Activated T-helper 1 cell treated with anti-CD3 and anti-CD28 coated beads, Interleukin-12 subunit alpha, Interleukin-12 subunit beta, Interleukin-2, Interleukin-4 antibody, amounts not matched to agents 30 ng/mL and 10 ng/mL and 1 ng/mL, durations not matched to agents 14 hours and 24 hours and 36 hours (primary cell): ENCODE measurements at places on chromosomes 16 and 17. TPM values are rescaled to one million over a fixed set of nuclear protein-coding genes. Genes with fewer than 3 reads are reported as not detected.

DNA sequence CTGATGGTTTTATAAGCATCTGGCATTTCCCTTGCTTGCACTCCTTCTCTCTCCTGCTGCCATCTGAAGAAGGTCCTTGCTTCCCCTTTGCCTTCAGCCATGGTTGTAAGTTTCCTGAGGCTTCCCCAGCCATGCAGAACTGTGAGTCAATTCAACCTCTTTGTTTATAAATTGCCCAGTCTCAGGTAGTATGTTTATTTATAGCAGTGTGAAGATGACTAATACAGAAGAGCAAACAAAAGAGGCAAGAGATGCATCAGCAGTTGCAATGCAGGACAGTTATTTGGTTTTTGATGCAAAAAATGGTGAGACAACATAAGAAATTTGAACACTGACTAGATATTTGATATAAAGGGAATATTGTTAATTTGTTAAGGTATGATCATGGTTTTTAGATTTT is 16.8 kb downstream of the TMEM100 start:
- no peak overlapping the region for H3K4me3 ChIP-seq
- no peaks in the 10 kb centered on the region for H3K4me1 ChIP-seq
- no peak for DNase-seq
- H3K36me3 ChIP-seq, result no peaks in the 10 kb centered on the region
- peaks cover 24% of the 10 kb centered on the region for H3K27me3 ChIP-seq

- peaks cover 2% of the 10 kb centered on the region for H3K27me3 ChIP-seq
- H3K4me1 ChIP-seq, result peaks cover 28% of the 10 kb centered on the region
- H3K36me3 ChIP-seq, result no peaks in the 10 kb centered on the region
- peak overlapping the region; percentile 68 for H3K27ac ChIP-seq
Observed at GRCh38 chr17:83195330-83196023, 116.1 kb downstream of the METRNL start.

DNA sequence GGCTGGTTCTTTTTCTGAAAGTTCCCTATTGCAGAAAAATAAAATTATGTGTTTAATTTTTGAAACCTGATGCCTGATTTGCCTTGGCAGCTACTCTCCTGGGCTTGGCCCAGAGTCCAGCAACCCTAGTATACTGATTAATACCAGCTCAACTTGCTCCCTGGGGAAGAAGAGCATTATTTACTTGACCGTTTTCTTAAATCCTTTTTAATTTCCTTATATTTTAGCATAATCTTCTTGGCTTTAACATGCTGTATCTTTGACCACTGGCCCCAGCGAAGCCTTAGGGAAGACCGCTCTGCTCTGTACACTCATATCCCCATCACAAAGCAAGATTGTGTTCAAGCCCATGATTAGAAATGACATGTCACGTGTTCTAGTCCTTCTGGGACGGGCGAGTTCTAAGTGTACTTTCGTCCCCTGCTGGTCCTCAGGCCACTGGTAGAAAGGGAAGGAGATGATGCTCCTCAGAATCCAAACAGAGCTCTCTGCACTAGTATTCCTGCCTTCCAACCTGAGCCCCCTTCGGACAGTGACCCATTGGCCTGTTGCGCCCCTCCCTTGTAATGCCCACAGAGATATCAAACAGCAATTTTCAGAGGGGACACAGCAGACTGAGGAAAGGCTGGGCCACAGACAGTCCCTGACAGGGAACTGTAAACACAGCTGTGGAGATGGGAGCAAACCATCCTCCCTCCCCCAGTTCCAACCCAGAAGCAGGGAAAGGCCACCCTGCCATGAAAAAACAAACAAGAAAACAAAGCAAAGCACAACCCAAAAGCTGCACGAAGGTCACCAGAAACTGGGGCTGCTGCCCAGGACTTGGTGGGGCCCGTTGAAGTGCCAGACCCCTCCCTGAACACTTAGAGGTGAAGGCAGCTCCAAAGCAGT is 4.3 kb upstream of the EZH1 start:
- peaks cover 8% of the 10 kb centered on the region for H3K4me1 ChIP-seq
- H3K4me3 ChIP-seq, result no peak overlapping the region
- no peak for DNase-seq
- H3K27ac ChIP-seq, result no peak overlapping the region
- H3K27me3 ChIP-seq, result peaks cover 47% of the 10 kb centered on the region

- H3K36me3 ChIP-seq, result peaks cover 64% of the 10 kb centered on the region
- H3K27me3 ChIP-seq, result no peaks in the 10 kb centered on the region
- no peak for DNase-seq
- peak overlapping the region; percentile 77 for H3K27ac ChIP-seq
Observed at GRCh38 chr16:84614623-84614967, 3.3 kb downstream of the COTL1 start.

DNA sequence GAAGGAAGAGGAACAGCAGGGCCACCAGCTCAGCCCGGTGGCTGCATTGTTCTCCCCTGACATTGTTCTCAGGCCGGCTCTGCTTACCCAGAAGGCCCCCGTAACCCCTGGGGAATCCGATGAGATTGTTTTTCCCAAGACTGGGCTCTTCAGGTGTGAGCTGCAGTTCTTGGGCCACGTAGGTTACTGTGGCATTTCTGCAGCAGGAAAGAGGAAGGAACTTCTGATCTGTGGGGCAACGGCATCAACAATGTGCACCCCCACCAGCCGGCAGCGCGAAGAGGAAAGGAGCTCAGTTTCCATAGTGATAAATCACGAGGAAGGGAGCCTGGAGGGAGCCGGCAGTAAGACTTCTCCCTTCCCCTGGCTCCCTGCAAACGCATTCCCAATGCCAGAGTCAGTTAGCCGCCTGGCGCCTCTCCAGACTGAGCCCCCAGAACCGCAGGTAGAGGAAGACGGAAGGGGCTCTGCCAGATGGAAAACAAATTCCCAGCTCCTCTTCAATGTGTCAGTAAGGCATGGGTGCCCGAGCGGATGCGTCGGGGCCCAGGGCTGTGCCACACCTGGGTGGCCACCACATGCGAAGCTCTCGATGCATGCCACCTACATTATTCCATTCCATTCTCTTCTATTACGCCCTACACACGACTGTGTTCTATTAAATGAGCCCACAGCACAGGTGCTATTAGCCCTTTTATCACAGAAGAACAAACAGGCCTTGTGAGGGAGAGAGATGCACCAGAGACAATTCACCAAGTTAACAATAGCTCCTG is 21.5 kb upstream of the PECAM1 start:
- no peak overlapping the region for H3K4me3 ChIP-seq
- peaks cover 5% of the 10 kb centered on the region for H3K27me3 ChIP-seq
- DNase-seq, result no peak
- H3K4me1 ChIP-seq, result peaks cover 9% of the 10 kb centered on the region

- peak overlapping the region; percentile 2 for H3K27ac ChIP-seq
- no peak for DNase-seq
- H3K4me3 ChIP-seq, result no peak overlapping the region
- H3K36me3 ChIP-seq, result peaks cover 2% of the 10 kb centered on the region
- no peaks in the 10 kb centered on the region for H3K27me3 ChIP-seq
Observed at GRCh38 chr16:84136331-84137125, 8.4 kb downstream of the HSDL1 start.

SUZ12 gene
- 76.0 and 81.7 TPM in 2 replicates for total RNA-seq

- H3K27me3 ChIP-seq, result peaks cover 38% of the 10 kb centered on the region
- no peak overlapping the region for H3K4me3 ChIP-seq
- peaks cover 2% of the 10 kb centered on the region for H3K36me3 ChIP-seq
- no peak for DNase-seq
Observed at GRCh38 chr16:57798953-57799599, 3.2 kb downstream of the KIFC3 start.

NPIPA3 gene
- 2.1 and 2.7 TPM in 2 replicates for total RNA-seq

DNA sequence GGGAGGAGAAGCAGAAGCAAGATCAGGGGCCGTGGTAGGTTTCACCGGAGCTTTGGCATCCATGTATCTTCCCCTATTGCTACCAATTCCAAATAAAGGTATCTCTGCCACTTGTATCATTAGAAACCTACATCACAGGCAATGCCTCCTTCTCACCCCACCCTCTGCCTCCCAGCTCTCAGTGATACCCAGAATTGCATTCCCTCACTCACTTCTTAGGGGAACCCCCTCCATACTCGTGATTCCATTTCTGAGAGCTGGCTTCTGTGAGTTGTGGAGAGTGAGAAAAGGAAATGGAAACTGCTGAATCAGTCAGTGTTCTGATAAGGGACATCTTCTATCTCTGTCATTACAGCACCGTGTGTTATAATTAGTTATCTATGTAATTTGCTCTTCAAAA is 2.3 kb upstream of the CCL3 start:
- H3K4me1 ChIP-seq, result peaks cover 52% of the 10 kb centered on the region
- peak; percentile 26 for DNase-seq
- no peak overlapping the region for H3K4me3 ChIP-seq
- H3K27me3 ChIP-seq, result peaks cover 9% of the 10 kb centered on the region

DNA sequence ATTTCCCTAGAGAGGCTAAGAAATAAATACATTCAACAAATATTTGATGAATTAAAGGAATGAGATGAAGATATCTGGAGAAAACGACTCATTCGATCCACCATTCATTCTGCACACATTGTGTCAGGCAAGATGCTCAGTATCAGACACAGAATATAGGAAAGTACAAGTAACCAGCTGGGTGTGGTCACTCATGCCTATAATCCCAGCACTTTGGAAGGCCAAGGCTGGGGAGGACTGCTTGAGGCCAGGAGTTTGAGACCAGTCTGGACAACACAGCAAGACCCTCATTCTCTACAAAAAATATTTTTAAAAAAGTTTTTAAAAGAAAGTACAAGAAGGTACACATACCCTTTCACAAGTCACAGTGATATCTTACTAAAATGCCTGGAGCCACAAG is 42.3 kb downstream of the CRLF3 start:
- H3K4me1 ChIP-seq, result peaks cover 14% of the 10 kb centered on the region
- H3K27ac ChIP-seq, result peak overlapping the region; percentile 10
- DNase-seq, result no peak
- peaks cover 19% of the 10 kb centered on the region for H3K36me3 ChIP-seq
